ENCODE measurements at places on chromosomes 6 and 20. TPM values are rescaled to one million over a fixed set of nuclear protein-coding genes. Genes with fewer than 3 reads are reported as not detected.
A peak's percentile ranks its signal among the peaks of the same experiment; 100 is the strongest.

GRCh38 chr20:59020938-59021551, 1.8 kb downstream of the TUBB1 start:
- no peak for DNase-seq

GRCh38 chr6:147016440-147016839, 187.8 kb upstream of the STXBP5 start:
- no peak for DNase-seq

Gene CBLN4
- 1.2 TPM for polyA plus RNA-seq

- no peak for DNase-seq
These were observed 11.9 kb downstream of the KIF25 start for GRCh38 chr6:168009331-168009730.

- DNase-seq, result peak; percentile 82
These were observed 48.2 kb downstream of the MRPL14 start for GRCh38 chr6:44078827-44079671.

Gene EGFL8
- 30.3 TPM for polyA plus RNA-seq

DNA sequence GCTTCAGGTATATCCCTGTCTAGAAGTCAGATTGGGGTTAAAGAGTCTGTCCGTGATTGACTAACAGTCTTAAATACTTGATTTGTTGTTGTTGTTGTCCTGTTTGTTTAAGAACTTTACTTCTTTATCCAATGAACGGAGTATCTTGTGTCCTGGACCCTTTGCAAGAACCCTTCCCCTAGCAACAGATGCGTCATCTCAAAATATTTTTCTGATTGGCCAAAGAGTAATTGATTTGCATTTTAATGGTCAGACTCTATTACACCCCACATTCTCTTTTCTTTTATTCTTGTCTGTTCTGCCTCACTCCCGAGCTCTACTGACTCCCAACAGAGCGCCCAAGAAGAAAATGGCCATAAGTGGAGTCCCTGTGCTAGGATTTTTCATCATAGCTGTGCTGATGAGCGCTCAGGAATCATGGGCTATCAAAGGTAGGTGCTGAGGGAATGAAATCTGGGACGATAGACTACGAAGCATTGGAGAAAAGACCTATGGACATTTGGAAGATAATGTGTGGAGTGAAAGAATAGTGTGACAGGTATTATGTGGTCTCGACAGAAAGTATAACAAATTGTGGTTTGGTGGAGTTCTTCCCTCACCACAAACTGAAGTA, at the start of gene HLA-DRA:
Gene HLA-DRA, plus strand, starts transcription at position 286 of the 613 bp plus-strand sequence. Its CDS starts 64 bp downstream, at position 350.
- DNase-seq, result peak; percentile 62

- DNase-seq, result no peak
These were observed 250.1 kb downstream of the TBX18 start for GRCh38 chr6:84514089-84514971.

Gene COL20A1
- 1.2 TPM for polyA plus RNA-seq

DNA sequence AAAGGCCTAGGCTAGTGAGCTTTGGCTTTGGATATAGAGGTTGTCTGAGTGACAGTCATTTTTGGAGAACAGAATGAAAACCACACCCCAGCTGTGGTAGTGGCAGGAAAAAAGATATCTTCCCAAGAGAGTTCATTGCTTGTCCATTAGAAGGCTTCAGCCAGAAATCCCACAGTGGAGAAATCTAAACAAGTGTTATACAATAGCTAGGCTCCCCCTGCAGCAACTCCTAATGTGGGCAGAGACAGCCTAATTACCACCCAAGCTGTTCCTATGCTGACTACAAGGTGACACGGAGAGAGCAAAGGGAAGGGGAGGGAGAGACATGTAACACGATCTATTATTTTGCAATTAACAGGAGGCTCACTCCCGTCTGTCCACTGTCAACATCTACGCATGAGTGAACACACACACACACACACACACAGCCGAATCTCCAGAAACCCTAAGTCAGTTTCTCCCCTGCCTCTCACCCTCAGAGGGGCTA, 147.5 kb upstream of the TCF21 start:
- peak; percentile 74 for DNase-seq

- DNase-seq, result no peak
These were observed 6.6 kb downstream of the METTL24 start for GRCh38 chr6:110351546-110351945.

DNA sequence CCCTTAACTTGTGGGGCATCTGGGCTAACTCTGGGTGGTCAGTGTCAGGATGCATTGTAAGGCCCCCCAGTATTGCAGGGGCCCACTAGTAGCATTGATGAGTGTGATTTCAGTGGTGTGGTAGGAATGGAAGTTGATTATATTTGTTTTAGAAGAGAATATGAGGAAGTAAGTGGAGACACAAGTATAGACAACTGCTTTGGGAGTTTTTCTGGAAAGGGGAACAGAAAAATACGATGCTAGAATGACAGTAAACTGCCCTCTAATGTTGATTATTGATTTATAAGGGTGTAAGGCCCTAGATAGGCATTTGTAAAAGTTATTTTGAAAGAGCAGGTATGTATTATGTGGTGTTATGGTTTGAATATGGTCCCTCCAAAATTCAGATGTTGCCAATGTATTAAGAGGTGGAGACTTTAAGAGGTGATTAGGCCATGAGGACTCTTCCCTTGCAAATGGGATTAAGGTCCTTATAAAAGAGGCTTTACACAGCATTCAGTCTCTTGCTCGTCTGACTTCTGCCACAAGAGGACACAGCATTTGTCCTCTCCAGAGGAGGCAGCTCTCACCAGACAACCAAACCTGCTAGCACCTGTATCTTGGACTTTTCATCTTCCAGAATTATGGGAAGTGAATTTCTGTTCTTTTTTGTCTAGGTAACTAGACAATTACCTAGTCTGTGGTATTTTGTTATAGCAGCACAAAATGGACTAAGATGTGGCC, 135.9 kb upstream of the DTNBP1 start:
- no peak for DNase-seq

All from left kidney (tissue), 8 donors.